ENCODE measurements at places on chromosomes 4 and X. TPM values are rescaled to one million over a fixed set of nuclear protein-coding genes. Genes with fewer than 3 reads are reported as not detected.

Gene ADGRA3
- 87.9 TPM for total RNA-seq

Gene NELFA
- total RNA-seq = 50.3 TPM

Gene BMX
- not detected for total RNA-seq

Gene ACE2
- total RNA-seq = 0.17 TPM

Gene F11
- not detected for total RNA-seq

Gene RAP1GDS1
- total RNA-seq = 37.4 TPM

Gene MAGEA12
- not detected for total RNA-seq

Gene NUDT11
- total RNA-seq = 58.4 TPM

Gene ITM2A
- total RNA-seq = 2.2 TPM

Gene IL15
- total RNA-seq = not detected

Gene RFC1
- total RNA-seq = 67.0 TPM

Gene UGT2B11
- total RNA-seq = not detected

Gene PDGFRA
- total RNA-seq = 2.1 TPM

Gene TRPC5OS
- total RNA-seq = not detected

Gene NLRP2B
- total RNA-seq = not detected

Gene HDX
- total RNA-seq = 8.3 TPM

Gene GAGE13
- total RNA-seq = not detected

Gene CCDC149
- total RNA-seq = 5.0 TPM

Data from neural progenitor cell (in vitro differentiated cells).